ENCODE measurements at places on chromosomes 12 and 14. TPM values are rescaled to one million over a fixed set of nuclear protein-coding genes. Genes with fewer than 3 reads are reported as not detected.
A peak's percentile ranks its signal among the peaks of the same experiment; 100 is the strongest.

The KIF5A gene
- total RNA-seq = 0.34 TPM

The BCL2L2 gene
- 20.8 TPM for total RNA-seq

The ANG gene
- 14.0 TPM for total RNA-seq

The SMIM41 gene
- 6.5 TPM for total RNA-seq

The NFATC4 gene
- total RNA-seq = 38.6 TPM

DNA sequence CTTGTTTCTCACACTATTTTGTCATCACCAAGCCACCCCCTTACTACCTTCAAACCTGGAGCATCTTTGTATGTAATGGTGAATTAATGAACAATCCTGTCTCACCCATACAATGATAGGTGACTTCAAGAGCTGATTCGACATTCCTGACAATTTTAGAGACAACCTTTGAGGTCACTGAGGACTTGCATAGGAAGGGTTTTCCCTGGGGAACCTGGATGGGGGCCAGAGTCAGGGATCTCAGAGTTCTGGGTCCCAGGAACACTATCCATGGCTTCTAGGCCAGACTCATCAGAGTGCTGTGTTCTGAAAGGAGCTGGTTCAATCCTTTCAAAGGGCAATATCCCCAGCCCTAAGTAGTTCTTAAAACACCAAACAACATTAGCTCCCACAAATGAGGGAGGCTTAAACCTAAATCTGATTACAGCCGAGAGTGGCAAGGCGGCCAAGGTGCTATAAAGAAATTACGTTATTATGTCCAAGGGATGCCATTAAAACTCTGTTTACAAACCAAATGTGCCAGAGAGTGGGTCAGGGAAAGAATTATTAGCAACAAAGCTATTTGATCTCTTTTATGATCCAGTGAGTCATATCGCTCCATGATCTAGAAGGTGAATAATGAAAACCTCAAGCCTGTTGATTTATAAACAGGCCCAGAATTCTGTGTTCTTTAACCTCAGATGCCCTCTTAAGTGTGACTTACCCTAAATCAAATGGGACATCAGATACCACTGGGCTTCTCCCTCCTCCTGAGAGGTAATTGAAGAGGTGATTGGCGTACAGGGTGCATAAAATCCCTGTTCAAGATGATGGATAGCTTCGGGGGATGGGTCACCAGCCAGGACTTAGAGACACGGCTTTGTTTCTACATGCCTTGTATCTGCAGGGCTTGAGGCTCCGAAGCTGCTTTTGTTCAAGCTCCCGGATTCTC, 230.2 kb upstream of the TBX3 start:
- no peak for DNase-seq

DNA sequence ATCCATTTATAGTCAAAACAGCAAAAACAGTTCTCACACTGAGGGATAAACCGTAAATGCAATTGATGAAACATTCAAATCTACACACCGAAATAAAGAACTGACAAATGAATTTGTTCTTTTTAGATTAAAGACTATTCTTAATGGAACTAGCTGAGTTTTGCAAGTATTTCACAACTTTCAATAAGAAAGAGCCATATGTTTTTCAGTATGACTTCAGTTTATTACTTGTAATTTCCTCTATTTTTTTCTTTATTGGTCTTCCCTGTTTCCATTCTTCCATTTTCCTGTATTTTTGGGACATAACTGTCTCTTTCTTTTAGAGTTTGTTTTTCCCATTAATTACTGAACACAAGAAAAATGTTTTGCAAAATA, 4.3 kb downstream of the BCAT1 start:
- no peak for DNase-seq

GRCh38 chr12:57078519-57079404, at the start of gene NEMP1:
Gene NEMP1, minus strand, starts transcription at chr12:57078791. Its CDS starts 46 bp downstream, at chr12:57078745.
- DNase-seq = peak; percentile 100

GRCh38 chr12:39161465-39162085, 256.2 kb upstream of the CPNE8 start:
- peak; percentile 71 for DNase-seq

GRCh38 chr12:45666816-45667215, 62.7 kb upstream of the ARID2 start:
- no peak for DNase-seq

- no peak for DNase-seq
Measured at GRCh38 chr14:25944020-25944419, 653.8 kb downstream of the NOVA1 start.

- peak; percentile 26 for DNase-seq
Measured at GRCh38 chr14:64611358-64612020, 61.7 kb downstream of the PPP1R36 start.

DNA sequence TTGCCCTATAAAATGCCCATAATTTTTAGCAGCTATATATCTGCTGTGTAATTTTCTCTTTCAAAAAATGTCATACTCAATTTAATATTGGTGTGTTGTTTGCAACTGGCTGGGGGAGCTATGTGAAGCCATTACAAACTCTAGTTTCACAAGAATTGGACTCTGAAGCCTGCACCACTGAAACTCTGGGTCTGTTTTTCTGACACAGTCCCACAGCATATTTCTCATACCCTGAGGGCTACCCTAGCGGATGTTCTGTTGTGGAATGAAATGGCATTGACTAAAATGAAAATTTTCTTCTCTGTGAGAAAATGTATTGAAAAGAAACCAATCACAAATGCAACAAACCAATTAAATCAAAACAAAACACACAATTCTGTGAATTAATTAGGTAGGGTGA, 284.6 kb upstream of the NPAS3 start:
- DNase-seq = no peak

- DNase-seq = no peak
Measured at GRCh38 chr12:49000346-49000745, 1.2 kb upstream of the DDN start.

DNA sequence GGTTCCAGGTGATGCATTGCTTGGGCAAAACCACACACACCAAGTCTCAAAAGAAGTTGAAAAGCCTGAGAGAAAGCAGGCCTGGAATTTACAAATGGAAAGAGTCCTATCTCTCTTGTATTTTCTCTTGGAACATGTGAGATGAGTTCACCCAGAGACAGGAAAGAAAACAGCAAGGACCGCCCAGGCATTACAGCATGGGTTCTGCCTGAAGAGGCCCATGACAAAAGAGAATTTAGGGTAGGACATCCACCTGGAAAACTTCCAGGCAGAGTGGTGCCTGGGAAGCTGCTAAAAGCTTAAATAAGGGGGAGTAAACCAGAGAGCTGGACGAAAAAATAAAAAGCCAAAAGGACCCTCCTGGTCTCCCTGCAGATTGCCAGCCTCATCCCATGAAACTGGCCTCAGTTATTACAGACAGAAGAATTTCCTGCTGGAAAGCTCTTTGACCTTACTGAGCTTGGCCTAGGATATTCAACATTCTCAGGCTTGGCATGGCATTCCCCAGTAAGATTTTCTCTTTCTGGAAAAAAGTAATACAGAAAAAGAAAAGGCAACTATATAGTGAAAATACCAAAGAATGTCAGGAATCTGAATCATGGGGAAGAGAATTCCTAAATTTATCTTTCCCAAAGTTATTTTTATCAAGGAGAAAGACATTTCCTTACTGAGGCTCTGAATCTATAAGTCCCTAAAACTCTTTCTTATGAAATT, 121.3 kb upstream of the NUDT4 start:
- DNase-seq = no peak

- DNase-seq = peak; percentile 53
Measured at GRCh38 chr14:23984891-23985602, 3.7 kb upstream of the DHRS4L2 start.

DNA sequence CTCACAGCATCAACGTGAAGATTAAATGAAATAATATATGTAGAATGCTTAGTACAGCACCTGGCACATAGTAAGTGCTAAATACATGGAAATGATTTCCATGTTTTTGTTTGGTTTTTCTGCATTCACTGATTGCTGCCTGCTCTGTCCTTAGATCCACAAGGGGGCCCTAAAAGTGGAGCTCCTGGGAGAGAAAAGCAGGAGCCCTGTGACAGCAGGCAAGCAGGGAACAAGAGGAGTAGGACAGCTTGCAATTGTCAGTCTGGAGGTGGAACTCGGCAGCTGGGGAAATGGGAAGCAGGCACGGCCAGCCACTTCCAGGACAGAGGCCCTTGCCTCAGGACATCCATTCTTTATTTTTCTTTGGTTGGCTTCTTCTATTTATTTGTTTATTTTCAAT, 292.9 kb downstream of the BMP4 start:
- DNase-seq = peak; percentile 68

GRCh38 chr12:74890237-74890599, 319.4 kb downstream of the KCNC2 start:
- DNase-seq = peak; percentile 13

All from lung (tissue), 17 donors.